ENCODE measurements at places on chromosomes 1 and 21.
A peak's percentile ranks its signal among the peaks of the same experiment; 100 is the strongest.

DNA sequence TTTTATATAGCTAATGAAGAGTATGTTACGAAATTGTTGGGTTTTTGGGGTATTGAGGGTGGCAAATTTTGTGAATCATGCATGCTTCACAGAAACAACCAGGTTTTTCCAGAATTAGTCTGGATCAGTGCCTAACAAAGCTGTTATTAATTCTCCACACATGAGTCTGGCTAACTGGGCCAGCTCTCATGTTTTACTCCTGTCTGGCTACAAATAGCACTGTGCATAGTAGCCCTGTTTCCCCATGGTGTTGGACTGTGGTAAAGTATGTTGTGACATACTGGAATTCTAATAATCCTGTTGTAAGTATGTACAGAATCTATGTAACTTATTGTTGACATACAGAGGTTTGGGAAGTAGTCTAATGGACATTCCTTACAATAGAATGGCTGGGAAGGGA is 35.8 kb downstream of the S100B start:
- DNase-seq, result no peak

DNA sequence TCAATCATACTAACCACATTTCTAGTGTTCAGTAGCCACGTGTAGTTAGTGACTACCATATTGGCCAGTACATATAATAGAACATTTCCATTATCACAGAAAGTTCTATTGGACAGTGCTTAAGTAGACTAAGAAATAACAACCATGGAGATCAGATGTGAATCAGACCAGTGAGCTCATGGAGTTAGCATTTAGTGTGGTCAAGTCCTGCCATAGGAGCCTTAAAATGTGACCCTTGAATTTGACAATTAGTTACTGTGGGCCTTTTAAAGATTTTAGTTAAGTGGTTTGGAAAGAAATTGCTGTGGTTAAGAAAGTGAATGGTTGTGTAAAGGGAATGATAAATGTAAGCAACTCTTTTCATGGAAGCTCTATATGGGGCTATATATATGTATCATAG is 123.4 kb downstream of the POU2F1 start:
- no peak for DNase-seq

DNA sequence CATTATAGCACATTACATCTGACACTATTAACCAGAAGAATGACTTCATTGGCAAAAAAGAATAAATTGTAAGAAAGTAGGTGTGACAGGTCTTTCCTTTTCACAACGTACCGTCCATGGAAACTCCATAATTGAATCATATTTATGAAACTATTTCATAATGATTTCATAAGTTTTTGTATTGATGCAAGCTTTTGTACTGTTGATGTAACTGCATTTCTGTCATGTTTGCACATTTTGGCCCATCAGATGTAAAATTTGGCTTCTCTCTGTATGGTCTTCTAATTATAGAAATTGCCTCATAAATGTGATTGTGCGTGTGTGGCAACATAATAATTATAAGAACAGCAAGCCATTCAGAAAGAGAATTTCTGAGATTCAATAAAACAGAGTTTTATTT is 180.7 kb upstream of the ZNHIT6 start:
- no peak for DNase-seq

DNA sequence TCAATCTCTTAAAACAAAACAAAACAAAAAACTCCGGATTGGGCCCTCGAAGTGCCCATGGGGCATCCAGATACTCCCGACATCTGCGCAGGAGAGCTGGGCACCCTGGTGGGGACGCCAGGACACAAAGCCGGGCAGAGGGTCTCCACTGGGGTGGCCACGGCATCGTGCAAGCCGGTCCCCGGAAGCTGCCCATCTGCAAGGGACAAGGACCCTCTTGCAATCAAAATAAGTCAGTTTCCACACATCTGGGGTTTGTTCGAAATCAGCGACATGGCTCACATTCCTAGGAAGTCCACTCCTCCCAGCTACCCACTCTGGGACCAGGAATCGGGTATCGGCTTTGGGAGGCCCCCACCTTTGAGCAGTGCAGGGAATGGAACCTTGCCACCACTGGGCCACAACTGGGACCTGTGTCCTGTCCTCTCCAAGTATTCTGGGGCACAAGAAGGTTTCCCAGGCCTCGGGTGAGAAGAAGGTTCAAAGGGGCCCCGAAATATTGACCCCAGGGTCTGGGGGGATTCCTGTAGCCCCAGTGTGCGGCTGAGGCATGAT is 4.6 kb upstream of the PRDM16 start:
- DNase-seq, result no peak

DNA sequence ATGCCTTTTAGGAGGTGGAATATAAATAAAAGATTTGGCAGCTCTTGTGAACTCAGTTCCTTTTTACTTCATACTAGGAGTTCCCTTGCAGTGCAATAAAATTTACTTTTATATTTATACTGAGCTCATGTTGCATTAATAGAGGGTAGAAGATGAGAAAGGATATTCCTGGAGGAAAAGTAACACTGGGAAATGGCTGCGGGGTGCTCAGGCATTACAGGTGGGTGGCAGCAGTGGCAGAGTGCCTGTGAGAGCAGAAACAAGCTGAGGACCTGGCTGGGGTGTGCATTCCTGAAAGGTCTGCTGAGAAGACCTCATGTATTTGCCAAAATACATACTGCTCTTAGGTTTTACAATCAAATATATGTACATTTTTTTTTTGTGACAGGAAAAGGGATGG is 126.9 kb downstream of the COQ8A start:
- DNase-seq, result no peak

- DNase-seq, result no peak
Measured at GRCh38 chr1:158169105-158169504, 11.6 kb upstream of the CD1D start.

GRCh38 chr1:185556561-185556960 is 177.6 kb upstream of the HMCN1 start:
- no peak for DNase-seq

DNA sequence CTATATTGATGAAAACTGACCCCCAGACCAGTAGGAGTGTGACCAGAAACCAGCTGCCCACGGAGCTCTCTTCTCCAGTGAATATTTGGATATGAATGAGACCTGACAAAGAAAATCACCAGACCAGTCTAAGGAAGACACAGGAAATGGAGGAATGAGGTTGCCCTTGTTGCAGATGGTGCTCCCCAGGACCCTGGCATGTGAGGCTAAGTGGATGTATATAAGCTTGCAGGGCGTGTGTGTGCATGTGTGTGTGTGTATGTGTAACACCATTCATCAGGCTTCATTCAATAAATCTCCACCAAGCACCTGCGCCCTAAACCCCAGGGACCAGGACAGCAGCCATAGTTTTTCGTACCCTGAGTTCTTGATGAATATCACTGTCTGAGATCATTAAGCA is 14.4 kb downstream of the PHLDA3 start:
- DNase-seq, result no peak

DNA sequence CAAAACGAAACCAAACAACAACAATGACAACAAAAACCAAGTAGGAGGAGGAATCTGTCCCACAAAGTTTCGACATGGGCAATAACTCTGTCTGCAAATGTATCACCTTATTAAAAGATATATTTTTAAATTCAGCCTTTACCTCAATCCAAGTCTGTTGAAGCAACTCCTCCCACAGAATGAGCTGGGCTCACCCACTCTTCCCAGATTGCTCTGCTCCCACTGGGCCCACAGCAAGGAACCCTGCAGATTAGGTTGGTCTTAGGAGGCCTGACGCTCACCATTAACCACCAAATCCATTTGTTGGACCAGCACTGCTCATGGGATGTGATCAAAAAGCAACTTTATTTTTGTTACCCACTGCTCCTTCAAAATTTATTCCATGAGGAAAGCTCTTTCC is 114.7 kb upstream of the CDC42BPA start:
- no peak for DNase-seq

DNA sequence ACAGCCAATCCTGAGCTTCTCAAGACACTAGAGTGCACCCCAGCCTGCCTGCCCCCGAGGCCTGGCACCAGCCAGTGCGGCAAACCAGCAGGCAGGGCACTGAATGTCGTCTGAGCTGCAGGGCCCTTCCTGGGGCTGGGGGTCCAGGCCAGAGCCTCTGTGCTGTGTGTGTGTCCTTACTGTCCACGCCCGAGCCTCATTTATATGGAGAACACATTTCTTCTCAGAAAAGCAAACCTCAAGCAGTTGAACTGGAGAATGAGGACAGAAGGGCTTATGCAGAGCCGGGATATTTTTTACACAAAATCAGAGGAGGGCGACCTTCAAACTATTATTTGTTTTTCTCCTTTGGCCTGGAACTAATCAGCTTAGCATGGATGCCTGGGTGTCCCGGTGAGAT is 52.7 kb downstream of the POFUT2 start:
- no peak for DNase-seq

- DNase-seq, result no peak
Measured at GRCh38 chr1:165851034-165851658, 23.7 kb downstream of the UCK2 start.

DNA sequence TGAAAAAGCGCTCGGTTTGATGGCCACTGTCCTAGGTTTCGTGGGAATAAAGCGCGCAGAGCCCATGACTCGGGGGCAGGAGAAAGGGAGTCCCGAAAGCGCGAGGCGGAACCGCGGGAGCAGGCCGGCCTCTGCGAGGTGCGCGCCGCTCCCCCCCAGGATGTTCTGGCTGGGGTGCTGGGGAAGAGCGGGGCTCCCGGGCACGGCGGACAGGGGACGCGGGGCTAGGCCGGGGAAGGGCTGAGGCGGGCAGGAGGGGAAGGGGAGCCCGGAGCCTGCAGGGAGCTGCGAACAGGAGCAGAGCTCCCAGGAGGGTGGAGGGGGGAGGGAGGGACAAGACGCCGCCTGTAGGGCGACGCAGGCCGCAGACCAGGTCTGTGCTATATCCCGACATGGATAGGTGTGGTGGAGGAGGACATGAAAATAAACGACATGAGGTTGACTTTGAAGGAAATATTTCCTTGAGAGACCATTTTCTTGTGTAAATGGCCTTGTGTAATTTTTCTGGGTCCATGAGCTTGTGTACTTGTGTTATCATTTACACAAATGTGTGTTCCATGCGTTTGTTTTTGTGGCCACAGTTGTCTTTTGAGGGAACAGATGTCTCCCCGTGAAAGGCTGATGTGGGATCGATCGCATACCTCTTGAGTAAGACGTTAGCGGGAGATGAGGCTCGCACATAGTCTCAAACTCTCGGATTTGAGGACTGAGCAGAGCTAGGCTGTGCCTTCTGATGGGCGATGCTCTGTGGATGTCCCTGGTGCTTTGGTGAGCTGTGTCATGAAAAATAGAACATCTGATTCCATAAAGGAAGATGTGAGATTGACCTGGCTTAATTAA is 1.3 kb downstream of the PCNT start:
- DNase-seq, result peak; percentile 15

DNA sequence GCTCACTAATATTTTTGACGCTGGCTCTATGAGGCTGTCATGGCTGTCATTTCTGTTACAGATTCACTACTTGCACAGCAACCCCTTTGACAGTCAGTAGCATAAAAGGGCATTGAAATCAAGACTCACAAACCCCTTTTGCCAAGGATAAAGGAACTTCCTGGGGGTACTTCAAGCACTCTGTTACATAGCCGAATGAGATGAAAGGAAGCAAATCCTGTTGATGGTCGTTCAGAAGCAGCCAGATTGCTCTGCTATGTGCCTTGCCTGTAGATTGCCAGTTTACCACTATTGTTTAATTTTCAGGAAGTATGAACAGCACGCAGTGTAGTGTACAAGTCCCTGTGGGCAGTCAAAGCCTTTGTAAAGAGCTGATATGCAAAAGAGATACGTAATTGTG is 296.2 kb downstream of the LRRIQ3 start:
- no peak for DNase-seq

DNA sequence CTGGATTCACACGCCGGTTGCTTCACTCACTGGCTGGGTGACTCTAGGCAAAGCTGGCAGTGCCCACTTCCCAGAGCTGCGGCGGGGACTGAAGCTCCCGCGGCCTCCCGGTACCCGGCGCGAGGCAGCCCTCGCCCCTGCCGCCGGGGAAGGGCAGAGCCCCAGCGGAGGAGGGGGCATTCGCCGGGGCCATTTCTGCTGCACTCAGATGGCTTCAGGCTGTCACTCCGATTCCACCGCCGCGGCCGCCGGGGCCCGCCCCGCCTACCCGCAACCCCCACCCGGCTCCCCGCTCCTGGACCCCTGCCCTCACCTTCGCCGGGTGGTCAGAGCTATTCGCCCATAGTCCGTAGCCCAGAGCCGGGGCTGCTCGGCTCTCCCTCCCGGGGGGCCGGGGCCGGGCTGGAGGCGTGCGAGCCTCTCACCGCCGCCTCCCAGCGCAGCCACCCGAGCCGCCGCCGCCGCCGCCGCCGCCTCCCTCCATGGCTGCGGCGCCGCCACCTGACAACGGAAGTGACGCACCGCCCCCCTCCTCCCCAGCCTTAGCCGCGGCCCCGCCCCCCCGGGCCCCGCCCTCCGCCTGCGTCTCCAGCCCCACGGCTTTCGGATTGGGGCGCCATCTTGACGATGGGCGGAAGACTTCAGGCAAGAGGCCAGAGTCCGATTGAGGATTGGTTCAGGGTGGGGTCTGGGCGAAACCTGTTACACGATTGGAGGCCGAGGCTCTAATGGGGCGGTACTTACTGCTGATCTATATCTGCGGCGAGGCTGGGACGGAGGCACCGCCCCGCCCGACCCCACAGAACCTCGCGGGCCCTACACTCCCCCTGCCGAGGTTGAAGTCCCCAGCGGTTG is at the start of gene STK40:
STK40 (minus strand) TSS at position 515 of the 855 bp plus-strand sequence. CDS start 24,592 bp downstream, outside the sequence.
- DNase-seq, result peak; percentile 99

DNA sequence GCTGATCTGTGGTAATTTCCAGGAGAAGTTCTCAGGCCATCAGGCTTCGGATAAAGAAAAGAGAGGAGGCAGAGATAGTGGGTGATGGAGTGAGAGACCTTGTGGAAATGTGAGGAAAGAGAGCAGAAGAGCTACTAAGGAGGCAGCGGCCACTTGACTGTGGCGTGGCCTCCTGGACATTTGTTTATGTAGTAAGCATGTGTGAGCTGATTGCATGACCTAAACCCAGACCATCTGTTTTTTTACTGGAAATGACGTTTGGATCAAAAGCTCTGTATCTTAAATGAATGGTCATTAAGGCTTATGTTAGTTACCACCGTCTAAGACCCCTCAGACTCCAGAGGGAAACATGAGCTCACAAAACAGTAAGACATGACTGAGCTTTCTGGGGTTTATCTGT is 13.6 kb downstream of the ATP1B1 start:
- no peak for DNase-seq

GRCh38 chr1:218759795-218760194 is 413.9 kb upstream of the LYPLAL1 start:
- DNase-seq, result no peak

GRCh38 chr1:64243757-64244080 is 40.3 kb downstream of the UBE2U start:
- DNase-seq, result no peak

- no peak for DNase-seq
Measured at GRCh38 chr1:55057956-55058298, 18.6 kb downstream of the PCSK9 start.

DNA sequence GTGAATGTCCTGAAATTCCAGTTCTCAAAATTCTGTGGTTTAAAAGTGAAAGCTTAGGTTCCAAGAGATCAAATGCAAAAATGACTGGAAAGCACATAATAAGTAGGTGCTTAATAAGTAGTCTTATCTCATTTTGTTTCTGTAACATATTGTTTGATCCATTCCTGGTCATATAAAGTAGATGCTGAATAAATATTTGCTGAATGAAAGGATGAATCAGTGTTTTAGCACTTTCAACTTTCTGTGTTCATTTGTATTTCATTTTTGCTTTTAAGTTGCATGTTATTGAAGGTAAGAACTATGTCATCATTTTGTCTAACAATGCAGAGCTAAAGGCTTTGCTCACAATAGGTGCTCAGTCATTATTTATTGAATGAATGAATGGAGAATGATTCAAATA is 6.3 kb downstream of the MAST2 start:
- DNase-seq, result no peak

GRCh38 chr1:121518726-121519041 is 333.9 kb downstream of the SRGAP2C start:
- DNase-seq, result no peak

- DNase-seq, result no peak
Measured at GRCh38 chr1:223337174-223337869, 26.7 kb downstream of the SUSD4 start.

All from T-helper 9 cell (primary cell).